Stimulated activated CD4-positive, alpha-beta T cell treated with anti-CD3 and anti-CD28 coated beads, Interleukin-15, amount 100 ng/mL, for 1 hour (primary cell): ENCODE measurements at places on chromosomes 6 and 20.

GRCh38 chr20:59182401-59183044, 18.9 kb downstream of the ZNF831 start:
- DNase-seq, result no peak

- no peak for DNase-seq
These were observed 47.4 kb downstream of the TRMT11 start for GRCh38 chr6:126033696-126034095.

DNA sequence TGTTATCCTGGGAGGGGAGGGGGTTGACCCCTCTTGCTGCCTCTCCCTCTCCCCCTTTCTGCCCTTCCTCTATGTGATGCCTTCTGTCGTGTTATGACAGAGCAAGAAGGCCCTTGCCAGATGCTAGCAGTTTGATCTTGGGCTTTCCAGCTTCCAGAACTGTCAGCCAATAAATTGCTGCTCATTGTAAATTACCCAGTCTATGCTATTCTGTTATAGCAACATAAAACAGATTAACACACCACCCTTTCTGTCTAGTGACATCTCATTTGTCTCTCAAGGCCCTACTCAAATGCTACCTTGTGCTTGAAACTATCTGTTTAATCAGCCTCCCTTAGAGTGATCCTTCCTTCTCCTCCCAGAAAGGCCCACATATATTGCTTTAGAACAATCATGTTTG, 16.4 kb upstream of the MAP3K4 start:
- no peak for DNase-seq

DNA sequence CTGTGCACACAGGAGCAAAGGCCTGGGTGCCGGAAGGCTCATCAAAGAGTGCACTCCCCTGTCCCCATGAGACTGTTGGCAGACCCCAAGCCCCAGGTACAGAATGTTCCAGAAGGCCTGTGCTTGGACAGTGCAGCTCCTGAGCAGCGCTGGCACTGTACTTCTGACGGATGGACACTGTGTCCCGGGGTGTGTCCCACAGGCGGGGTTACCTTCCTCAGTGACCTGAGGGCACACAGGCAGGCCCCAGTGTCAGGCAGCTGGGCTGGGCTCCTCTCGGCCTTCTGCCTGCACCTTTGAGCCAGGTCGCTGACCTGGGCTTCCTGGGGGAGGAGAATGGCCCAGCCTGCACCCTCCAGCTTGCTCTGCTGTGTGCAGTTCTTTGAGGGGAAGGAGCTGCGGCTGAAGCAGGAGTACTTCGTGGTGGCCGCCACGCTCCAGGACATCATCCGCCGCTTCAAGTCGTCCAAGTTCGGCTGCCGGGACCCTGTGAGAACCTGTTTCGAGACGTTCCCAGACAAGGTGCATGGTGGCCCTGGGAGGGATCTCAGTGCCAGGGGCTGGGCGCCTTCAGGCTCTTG, 30.1 kb downstream of the PYGB start:
- no peak for DNase-seq

GRCh38 chr6:108549741-108550140, 11.0 kb upstream of the FOXO3 start:
- DNase-seq, result no peak

DNA sequence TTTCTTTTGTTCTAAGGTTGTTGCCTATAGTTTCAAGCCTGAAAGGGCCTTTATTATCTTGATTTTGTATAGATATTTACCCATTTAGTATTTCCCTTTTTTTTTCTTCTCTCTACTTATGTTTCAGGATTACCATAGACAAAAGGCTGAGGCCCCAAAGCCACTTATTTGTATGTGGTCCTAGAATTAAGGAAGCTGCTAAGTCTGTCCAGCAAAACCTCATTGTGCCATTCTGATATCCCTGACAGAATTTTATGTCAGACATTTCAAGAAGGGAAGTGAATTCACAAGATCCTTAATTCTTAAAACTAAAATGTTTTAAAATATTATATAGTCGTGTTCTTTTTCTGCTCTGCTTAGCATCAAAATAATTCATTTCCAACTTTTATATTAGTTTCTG, 6.9 kb downstream of the HAO1 start:
- DNase-seq, result no peak

DNA sequence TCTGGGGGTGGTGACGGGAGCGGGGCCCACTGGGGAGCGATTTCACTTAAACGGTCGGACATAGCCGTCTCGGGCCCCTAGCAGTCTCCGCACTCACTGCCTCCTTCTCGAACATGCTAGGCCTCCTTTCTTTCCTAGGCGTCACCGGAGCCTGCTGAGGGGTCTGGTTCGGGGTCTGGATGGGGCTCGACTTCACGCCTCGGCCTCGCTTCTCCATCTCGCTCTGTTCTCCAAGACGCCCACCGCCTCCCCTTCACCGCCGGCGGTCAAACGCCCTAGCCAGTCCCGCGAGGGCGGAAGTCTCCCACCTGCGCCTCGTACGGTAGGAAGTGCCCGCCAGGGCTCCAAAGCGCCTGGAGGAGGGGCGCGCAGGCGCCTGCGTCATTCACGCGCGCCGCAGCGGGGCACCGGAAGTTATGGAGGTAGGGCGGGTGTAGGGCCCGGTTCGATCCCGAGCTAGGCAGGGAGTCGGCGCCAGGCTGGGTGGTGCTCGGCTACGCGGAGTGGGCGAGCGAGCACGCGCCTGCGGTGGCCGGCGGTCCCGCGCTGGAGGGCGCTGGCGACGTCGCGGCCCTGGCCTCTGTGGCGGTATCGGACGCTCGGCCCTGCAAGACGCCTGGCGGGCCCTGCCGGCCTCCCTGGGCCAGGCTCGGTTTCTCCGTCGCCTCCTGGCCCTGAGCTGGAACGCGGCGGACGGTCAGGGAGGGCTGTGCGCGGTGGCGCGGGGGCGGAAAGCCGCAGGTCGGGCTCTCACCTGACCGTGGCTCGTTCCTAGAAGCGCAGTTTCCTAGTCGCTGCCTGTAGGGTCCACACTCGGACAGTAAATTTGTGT, at the start of the genes DYNLT2 and ERMARD:
Gene DYNLT2, minus strand, starts transcription at position 331 of the 832 bp plus-strand sequence. Its CDS starts 114 bp downstream, at position 217.
Gene ERMARD, plus strand, starts transcription at position 381 of the 832 bp plus-strand sequence. Its CDS starts 36 bp downstream, at position 417.
- peak; percentile 92 for DNase-seq

- no peak for DNase-seq
These were observed 12.4 kb downstream of the UQCC2 start for GRCh38 chr6:33699131-33699530.

- DNase-seq, result no peak
These were observed 107.1 kb downstream of the ZDHHC14 start for GRCh38 chr6:157488058-157488457.

DNA sequence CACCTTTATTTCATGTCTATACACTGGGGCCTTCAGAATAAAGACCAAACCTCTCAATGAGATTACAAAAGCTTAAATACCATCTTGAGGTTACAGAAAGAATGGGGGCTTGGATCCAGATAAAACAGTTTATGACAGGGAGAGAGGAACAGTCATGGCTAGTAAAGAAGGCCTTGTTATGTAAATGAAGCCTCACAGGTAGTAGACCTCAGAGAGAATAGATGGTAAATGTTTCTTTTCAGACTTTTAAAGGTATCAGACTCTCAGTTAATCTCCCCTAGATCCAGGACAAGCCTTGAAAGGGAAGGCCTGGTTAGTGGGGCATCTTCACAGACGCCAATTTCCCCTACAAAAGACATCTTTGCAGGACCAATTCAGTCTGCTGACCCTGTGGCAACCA, 1325.6 kb downstream of the HACE1 start:
- DNase-seq, result no peak

DNA sequence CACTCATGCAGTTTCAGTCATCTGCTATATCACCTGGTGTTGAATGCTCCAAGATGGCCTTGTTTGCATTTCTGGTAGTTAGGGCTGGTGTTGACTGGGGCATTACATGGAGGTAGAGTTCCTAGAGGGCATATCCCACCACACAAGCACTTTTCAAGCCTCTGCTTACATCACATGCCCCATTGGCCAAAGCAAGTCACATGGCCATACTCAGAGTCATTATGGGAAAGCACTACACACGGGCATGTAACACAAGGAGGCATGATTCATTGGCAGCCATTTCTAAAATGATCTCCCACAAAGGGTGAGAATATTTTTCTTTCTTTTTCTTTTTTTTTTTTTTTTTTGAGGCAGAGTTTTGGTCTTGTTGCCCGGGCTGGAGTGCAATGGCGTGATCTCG, 73.2 kb downstream of the TRMT6 start:
- no peak for DNase-seq
